Endothelial cell (in vitro differentiated cells): ENCODE measurements at places on chromosomes 4 and X.

GRCh38 chr4:42396361-42396751, 932 bp upstream of the SHISA3 start:
- DNase-seq: no peak

DNA sequence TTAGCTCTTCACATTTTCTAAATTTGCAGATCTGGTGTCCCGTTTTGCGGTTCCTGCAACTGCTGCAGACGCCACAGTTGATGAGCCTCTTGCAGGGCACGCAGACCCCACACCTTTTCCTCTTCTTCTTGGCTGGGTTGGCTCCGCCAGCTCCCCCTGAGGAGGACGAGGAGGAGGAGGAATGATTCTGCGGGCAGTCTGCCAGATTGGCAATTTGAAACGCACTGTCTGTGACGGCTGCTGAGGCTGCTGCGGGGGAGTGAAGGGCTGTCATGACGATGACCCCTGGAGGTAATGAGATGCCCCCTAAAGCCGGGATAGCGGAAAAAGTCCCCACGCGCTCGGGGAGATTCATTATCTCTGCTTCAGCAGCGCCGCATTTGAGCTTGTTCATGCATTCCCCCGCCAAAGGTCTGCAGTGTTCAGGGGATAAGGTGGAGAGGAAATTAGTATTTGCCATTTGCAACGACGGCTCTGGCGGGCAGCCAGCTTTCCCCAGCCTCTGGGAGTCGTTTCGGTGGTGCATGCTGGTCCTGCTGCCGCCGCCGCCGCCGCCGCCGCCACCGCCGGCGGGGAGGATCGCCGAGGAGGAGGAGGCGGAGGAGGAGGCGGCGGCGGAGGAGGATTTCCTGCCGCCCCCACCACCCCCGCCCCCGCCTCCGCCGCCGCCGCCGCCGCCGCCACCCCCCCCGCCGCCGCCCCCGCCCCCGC, 3.8 kb downstream of the CXXC4 start:
- DNase-seq: peak; percentile 68

DNA sequence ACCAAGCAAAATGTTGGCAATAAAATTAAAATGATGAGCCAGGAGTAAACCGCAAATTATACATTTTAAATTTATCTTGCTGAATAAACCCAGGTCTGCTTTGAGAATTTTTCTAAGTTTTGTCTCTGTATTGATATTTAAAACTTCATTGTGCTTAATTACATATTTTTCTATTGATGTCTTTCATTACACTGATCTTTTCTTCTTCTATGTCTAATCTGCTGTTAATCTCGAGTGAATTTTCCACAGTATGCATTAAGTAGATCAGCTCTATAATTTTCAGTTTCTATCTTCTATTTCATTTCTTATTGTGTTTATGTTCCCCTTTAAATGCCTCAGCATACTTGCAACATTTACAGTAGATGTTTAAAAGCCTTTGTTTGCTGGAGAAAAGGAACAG, 918.7 kb downstream of the FAT4 start:
- no peak for DNase-seq

GRCh38 chrX:96417695-96418094, 266.9 kb upstream of the DIAPH2 start:
- no peak for DNase-seq

GRCh38 chrX:71616672-71617529, 1.4 kb downstream of the CXCR3 start:
- DNase-seq: no peak

- DNase-seq: no peak
These were observed 217.9 kb upstream of the MAB21L2 start for GRCh38 chr4:150363721-150364688.

DNA sequence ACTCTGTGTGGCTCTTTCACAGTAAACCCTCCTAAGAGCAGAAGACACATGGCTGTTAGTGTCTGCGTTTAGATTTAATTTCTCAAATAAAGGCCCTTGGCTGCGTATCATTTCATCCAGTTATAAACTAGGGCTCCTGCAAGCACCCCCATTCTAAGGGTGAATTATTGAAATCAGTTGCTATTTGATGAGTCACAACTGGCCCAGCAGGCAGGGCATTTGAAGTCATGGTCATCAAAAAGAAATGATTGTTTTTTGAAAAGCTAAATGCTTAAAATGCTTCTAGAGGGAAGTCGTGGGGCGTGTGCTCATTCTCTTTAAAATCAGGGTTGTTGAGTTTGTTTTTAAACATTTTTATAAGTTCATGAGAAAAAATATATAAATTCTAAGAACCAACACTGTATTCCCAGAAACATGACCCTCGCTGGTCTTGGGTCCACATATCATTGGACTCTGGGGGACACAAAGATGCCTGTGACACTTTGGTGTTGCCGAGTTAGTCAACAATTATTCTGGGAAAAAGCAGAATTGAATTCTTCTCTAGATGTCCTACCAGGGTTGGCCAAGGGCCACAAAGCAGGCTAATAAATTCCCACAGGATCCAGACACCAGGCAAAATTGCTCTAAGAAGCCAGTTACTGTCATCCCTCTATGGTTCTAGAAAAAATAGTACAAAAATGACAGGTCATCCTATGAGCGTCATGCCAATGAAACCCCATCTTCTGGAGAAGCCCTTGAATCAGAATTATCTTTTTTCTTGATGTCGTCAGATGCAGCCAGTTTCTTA, 99.5 kb upstream of the MYOZ2 start:
- DNase-seq: no peak

GRCh38 chrX:68935362-68935761, 106.5 kb downstream of the EFNB1 start:
- no peak for DNase-seq

DNA sequence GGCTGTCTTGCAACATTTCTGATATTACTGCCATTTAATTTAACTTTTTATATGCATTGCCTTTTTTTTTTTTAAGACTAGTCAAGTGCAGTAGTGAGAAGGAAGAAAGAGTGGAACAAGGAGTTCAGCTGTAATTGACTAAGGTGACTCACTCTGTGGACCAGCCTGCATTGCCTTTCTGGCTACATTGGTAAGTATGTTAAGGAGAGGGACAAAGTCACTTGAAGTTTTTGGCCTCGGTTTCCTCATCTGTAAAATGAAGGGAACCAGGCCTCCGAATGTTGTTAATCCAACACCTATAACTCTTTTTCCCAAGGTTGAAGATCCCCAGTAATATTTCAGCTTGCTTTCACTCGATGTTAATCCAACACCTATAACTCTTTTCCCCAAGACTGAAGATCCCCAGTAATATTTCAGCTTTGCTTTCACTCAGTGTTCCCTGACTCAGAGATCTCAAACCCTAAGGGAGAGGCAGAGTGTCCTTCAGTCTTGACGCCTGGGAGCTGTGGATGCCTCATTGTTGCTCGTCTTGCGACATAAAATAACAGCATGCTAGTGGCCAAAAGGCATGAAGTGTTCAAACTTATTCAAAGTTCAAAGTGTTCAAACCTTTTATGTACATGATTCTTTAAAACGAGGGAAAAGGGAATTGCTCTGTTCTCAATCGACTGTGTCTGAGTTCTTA, 102.0 kb downstream of the SORBS2 start:
- no peak for DNase-seq

- no peak for DNase-seq
These were observed 31.2 kb upstream of the UXT start for GRCh38 chrX:47690175-47690574.

DNA sequence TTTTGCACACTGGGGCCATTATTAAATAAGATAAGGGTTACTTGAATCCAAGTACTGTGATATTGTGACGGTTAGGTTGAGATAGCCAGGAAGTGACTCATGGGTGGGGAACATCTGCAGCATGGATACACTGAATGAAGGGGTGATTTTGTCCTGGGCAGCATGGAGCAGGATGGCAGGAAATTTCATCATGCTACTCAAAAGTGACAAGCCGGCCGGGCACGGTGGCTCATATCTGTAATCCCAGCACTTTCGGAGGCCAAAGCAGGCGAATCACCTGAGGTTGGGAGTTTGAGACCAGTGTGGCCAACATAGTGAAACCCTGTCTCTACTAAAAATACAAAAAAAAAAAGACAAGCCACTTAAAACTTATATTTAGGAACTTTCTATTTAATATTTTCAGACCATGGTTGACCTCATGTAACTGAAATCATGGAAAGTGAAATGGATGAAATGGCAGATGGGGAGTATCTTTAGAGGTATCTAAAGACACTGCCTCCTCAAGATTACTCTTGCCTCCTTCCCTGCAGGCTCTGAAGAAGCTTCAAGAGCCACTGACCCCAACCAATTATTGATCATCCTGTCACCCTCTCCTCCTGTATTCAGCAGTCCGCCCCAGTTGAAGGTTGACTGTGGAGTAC, 3.9 kb upstream of the TRIM60 start:
- DNase-seq: no peak

GRCh38 chrX:35858361-35858760, 60.2 kb downstream of the MAGEB16 start:
- no peak for DNase-seq

DNA sequence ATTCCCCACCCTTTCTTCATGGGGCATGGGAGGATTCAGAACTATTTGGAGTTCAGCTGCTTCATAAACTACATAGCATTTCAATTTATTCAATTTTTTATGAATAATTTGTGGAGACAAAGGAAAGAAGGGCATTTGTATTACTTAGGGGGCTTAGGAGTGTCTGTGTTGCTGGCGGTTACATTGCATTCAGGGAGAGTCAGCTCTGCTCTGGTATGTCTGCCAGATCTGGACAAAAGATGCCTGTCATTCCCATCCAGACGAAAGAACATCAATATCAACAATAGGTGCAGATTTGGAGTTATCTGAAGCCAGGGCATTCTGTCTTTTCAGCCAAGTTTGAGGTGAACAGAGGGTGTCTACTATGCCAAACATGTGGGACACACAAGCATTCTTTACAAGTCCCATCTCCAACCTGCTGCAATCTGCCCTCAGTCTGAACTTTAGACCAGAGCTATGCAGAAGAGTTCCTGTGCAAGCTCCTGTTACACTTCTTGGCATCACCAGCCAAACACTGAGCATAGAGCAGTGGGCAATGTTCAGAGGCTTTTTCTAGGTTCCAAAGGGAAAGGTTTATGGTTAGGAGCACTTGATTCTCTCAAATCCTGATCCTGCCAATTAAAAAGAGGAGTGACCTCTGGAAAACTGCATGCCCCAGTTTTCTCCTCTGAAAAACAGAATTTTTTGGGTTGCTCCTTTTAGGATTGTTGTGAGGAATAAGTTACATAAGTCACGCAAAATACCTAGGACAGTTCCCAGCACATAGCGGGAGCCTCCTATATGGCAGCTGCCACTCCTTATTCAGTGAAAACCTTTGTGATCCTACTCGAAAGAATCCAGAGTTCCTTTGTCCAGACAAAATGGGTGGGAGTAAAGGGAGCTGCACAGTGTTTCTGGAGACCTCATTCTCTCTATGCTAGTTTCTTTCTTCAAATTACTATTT, 719.5 kb upstream of the SLIT2 start:
- no peak for DNase-seq

DNA sequence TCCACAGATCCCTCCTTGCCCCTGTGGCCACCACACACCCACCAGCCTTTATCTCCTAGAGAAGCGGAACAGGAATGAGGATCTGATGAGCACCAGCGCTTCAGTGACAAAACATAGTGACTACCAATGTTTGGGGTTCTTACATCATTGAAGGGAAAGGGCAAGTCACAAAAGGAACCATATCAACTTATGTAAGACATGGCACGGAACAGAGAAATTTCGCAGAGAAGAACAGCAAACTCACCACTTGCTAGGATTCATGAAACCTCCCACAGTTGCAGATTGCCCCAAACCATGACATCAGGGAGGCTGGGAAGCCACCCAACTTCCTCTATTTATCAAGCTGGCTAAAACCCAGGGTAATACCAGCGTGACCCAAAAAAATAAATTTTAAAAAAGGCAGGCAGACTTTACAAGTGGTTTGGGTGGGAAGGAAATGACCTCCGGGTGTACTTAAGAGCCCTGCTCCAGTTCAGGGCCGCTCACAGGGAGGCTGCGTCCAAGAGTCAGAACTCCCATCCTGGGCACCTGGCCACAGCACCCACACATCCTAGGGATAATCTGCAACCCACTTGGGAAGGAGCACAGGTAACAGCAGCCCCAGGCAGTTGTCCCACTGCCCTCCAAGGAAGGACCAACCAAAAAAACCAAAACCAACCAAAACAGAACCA, 36.0 kb downstream of the ADGRG2 start:
- no peak for DNase-seq

DNA sequence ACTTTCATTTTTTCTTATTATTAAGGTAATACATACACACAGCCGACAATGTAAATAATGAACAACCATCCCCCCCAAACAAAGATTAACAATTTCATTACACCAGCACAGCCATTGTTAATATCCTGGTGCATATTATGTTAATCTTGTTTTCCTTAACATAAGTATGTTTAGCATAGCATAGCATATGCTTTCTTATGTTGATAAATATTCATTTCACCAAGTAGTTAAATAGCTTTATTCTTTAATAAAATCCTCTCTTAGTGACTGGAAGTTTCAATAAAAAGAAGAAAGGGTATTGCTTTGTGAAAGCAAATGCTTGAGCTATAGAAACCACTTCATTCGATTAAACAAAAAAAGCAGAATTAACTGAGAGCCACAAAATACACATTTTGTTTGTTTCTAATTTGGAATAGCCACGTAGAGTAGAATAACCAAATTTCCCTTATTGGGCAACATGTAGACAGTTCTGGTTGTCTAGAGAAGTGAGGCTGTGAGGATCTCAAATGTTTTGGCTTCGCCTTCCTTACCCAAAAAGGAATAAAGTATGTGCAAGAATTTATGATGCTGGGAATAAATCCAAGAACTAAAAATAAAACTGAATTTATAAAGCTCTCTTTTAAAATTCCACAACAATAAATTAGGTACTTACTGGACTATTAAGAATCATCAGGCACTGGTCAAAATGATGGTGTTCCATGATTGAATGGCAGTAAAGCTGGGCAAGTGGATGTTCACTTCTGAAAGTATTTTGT, 118.0 kb downstream of the PDE5A start:
- DNase-seq: no peak

GRCh38 chrX:28850955-28851354, 263.7 kb downstream of the IL1RAPL1 start:
- no peak for DNase-seq

DNA sequence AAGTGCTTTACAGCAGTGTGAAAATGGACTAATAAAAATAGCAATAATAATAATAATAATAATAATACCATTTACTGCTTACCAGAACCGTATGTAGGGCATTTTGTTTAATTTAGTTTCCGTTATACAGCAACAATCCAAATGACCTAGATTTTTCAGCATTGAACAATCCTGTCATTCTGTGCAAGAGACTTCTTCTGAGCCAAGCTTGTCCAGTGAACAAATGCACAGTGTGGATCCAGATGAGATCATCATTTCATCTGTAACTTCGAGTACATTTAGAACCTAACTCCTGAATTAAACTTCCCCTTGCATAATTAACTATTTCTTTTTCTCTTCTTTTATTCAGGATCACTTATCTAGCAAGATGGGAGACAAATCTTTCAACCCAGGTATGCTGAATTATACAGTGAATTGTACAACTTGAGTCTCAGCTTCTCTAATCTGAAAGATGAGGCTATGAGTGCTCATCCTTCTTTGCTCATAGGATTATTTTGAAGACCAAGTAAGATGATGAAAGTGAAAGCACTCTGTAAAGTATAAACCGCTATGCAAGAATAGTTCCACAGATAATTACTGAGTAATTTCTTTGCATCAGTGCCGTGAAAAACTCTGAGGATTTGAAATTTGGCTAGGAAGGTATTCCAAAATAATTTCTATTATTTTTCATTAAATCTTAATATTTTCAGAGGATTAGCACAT, 6.6 kb downstream of the CLNK start:
- no peak for DNase-seq
